RWPE2 (cell line): ENCODE measurements at places on chromosomes 2 and 18.

DNA sequence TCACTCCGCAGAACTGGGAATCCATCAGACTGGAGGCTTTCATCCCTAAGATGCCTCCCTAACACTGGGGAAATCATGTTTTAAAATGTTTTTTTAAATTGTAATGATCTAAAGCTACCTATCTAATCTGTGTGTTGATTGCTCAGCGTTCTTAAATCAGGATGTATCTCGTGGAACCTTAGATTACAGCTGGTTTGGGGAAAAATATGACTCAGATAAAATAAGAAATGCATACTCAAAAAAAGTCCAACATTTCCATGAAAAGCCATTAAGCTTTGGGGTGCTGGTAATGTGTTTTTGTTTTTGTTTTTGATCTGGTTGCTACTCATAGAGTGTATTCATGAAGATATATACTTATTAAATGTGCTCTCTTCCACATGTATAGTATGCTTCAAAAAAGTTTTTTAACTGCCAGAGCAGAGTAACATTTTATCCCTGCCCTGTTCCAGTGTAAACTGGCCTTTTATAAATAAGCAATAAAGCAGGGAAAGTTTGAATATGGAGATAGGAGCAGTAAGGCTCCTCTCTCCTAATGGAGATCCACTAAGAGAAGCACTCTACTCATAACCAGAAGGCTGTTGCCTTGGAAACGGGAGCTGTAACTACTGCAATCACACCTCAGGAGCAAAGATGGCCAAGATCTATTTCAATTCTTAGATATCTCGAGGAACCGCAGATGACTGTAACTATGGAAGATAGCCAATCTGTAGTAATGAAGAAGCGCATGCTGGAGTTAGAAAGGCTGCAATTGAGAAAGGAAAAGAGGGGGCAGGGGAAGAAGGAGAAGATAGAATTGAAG lies 41.6 kb downstream of the ANKRD44 start:
- DNase-seq = no peak

- DNase-seq = no peak
Observed at GRCh38 chr2:32652555-32653209, 24.8 kb downstream of the TTC27 start.

DNA sequence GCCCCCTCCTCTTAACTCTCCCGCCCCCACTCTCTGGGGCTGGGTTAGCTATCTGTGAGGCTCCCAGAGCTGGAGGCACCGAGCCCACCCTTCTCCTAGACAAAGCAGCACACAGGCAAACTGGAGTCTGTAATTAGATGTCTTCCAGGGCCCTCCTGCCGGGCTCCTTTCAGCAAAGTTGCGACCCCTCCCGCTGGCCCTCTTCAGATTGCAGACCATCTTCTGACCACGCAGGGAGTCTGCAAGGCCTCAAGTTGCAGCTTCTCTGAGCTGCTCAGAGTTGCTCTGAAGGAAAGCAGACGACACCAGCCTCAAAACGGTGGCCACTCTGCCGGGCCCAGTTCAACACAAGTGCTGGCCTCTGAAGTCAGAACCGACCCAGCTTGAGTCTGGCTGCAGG lies 228.4 kb upstream of the COPS8 start:
- no peak for DNase-seq

- no peak for DNase-seq
Observed at GRCh38 chr2:178403671-178404306, 47.2 kb downstream of the PRKRA start.

- no peak for DNase-seq
Observed at GRCh38 chr2:98927027-98927426, 9.0 kb downstream of the CRACDL start.

DNA sequence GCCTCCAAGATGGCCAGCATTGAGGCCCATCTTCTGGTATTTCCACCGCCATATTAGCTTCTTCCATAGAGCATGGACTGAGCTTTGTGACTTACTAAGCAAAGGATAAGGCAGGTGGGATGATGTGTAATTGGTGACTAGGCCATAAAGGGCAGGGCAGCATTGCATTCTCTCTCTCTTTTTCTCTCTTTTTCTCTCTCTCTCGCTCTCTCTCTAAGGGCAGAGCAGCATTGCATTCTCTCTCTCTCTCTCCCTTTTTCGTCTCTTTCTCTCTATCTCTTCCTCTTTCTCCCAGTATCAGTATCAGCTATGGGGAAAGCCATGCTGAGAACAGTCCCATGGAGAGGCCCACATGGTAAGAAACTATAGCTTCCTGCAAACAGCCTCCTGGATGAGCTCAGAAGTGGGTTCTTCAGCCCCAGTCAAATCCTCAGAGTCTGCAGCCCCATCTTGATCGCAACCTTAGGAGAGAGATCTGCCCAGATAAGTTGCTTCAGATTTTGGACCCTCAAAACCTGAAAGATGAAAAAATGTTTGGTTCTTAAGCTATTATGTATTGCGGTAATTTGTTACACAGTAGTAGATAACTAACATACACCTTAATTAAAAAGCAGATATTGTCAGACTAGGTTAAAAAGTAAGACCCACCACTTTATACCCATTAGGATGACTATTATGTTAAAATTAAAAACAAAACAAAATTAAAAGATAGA lies 39.1 kb upstream of the MYCN start:
- no peak for DNase-seq

DNA sequence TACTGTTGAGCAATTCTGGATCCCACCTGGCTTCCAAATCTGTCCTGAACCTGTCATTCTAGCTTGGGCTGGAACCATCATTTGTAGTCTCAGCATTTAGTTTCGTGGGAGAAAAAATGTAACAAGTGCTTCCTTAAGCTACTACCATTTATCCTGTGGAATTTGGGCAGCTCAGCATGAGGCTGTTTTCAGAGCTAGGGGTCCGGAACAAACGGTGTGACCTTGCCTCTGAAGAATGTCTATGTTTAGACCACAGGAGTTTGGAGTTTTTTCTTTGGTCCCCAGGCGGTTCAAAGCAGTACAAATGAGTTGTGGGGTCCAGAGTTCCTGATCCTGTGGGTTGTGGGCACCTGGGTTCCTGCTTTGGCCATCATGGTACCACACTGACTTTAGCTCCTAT lies 59.1 kb upstream of the TMEM178A start:
- no peak for DNase-seq

- no peak for DNase-seq
Observed at GRCh38 chr2:100744589-100744988, 75.3 kb upstream of the NPAS2 start.

DNA sequence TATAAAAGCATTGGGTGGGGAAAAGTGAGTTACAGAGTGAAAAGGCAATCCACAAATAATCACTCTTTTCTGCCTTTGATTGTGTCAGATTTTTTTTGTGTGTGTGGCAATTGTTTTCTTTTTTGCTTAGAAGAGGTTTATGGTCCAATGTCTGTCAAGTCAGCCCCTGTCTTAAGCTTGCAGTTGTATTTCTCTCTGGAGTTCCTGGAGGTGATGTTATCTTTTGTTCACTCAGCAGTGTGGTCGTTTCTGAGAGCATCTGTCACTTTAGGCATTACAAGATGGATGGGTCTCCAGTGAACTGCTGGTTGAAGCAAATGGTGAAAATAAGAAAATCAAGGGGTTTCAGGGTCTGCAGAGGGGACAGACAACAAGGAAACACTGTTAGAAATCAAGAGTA lies 121.3 kb downstream of the GREB1L start:
- no peak for DNase-seq
